ENCODE measurements at places on chromosomes 2 and 18.

GRCh38 chr18:68611311-68611710 is 103.6 kb downstream of the TMX3 start:
- DNase-seq: no peak

DNA sequence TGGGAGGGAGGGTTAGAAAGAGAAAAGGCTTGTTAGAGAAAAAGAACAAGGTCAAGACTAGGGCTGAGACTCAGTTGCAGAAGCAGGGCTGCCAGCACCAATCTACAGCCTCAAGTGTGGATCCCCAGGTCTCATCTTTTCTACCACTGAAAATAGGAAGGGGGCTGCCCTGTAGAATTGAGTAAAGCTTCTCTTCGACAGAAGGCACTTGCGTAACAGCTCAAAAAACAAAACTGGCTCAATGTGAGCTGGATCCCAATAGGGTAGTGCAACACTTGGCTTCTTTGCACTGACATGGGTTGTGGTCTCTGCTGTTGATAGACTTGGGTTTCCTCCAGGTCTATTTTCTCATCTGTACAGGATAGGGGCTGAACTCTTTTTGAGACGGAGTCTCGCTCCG is 1.8 kb upstream of the MPV17 start:
- no peak for DNase-seq

DNA sequence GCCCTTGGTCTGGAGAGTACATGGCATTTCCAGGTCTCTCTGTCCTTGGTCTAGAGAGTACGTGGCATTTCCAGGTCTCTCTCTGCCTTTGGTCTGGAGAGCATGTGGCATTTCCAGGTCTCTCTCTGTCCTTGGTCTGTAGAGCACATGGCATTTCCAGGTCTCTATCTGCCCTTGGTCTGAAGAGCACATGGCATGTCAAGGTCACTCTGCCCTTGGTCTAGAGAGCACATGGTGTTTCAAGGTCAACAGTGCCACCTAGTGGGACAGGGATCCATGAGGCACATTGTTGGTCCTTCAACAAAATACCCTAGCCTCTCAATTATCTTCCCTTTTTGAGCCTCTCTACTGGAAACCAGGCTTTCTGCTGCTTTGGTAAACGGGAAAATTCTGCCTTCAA is 250.2 kb downstream of the OTX1 start:
- DNase-seq: no peak

GRCh38 chr18:78670778-78671391 is 308.7 kb upstream of the SALL3 start:
- DNase-seq: no peak

DNA sequence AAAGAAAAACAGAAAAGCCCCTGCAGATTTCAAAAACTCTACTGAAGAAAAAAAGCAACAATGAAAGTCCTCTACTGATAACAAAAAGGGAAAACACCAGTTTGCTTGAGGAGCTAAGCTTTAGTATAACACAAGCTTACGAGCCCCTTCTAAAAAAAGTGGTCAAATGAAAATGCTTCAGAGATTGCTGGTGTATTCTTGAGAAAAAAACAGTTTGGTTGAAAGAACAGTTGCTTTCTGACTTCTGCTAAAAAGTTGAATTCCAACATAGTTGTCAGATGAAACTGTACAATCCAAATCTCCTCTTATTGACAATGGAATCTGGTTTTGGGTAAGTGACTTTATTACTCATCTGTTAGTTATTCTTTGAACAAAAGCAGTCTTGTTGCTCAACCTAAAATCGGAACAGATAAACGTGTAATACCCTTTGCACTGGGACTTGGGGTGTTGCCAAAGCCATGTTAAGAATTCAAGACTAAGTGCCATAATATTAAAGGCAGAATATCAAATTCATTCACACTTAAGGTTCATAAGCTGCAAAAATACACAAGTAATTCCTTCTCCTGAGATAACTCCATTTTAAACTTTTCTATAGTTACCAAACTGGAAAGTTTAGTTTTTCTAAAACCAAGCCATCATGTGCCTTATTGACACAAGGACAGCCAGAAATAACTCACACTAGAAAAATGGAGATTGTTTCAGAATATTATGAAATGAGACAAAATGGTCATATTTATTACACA is 45.3 kb upstream of the SPAG16 start:
- DNase-seq: peak; percentile 95

- no peak for DNase-seq
Observed at GRCh38 chr2:174334278-174334715, 457 bp upstream of the SP9 start.
